ENCODE measurements at places on chromosomes 16 and 17. TPM values are rescaled to one million over a fixed set of nuclear protein-coding genes. Genes with fewer than 3 reads are reported as not detected.
A peak's percentile ranks its signal among the peaks of the same experiment; 100 is the strongest.

DNA sequence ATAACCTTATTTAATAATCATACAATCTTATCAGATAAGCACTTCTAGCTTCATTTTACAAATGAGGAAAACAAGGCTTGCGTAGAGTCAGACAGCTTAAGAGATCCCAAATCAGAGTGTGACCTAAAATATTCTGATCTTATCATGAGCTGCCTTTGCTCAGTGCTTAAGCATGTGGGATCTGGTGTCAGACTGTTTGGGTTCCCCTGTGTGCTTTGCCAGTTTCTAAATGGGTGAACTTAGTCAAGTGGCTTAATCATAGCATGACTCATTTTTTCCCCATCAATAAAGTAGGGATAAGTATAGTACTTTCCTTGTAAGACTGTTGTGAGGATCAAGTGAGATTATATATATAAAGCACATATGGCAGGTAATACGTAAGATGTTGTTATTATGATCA, 612.6 kb upstream of the C16orf82 start:
- no peaks in the 10 kb centered on the region for H3K27me3 ChIP-seq
- H3K27ac ChIP-seq: no peak overlapping the region
- H3K36me3 ChIP-seq: no peaks in the 10 kb centered on the region

DNA sequence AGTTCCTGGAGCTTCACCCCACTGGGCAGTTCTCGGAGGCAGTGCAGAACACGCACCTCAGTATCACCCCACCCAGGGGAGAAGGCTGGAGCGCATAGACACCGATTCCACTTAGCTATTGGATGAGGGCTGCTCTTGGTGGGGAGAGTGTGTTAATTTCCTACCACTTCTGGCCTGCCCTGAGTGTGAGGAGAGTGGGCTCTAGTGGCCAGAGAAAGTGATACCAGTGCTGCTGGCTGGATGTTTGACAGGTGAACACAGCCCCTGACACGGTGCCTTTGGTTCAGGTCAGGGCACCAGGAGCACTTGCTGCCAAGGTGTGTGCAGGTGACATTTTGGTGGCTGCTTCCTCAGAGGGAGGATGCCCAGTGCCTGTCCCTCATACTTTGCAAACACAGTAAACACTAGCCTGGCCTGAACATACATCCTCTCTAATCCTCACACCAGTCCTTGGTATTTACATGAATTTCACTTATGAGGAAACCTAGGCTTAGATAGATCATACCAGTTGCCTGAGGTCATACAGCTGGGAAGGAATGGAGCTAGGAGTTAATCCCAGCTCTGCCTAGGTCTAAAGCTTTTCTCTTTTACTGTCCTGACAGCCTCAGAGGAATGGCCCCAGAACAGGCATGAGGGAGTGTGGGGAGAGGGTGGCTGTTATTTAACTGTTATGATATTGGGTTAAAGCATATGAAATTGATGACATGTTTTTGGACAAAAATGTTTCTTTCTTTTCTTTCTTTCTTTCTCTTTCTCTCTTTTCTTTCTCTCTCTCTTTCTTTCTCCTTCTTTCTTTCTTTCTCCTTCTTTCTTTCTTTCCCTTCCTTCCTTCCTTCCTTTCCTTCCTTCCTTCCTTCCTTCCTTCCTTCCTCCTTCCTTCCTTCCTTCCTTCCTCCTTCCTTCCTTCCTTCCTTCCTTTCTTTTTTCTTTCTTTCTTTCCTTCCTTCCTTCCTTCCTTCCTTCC, 21.0 kb upstream of the ITGAX start:
- no peak overlapping the region for H3K4me3 ChIP-seq
- no peaks in the 10 kb centered on the region for H3K27me3 ChIP-seq
- H3K27ac ChIP-seq: no peak overlapping the region
- H3K4me1 ChIP-seq: no peaks in the 10 kb centered on the region
- no peaks in the 10 kb centered on the region for H3K36me3 ChIP-seq

- no peaks in the 10 kb centered on the region for H3K4me1 ChIP-seq
Observed at GRCh38 chr17:79650861-79651260, 40.0 kb upstream of the RBFOX3 start.

DNA sequence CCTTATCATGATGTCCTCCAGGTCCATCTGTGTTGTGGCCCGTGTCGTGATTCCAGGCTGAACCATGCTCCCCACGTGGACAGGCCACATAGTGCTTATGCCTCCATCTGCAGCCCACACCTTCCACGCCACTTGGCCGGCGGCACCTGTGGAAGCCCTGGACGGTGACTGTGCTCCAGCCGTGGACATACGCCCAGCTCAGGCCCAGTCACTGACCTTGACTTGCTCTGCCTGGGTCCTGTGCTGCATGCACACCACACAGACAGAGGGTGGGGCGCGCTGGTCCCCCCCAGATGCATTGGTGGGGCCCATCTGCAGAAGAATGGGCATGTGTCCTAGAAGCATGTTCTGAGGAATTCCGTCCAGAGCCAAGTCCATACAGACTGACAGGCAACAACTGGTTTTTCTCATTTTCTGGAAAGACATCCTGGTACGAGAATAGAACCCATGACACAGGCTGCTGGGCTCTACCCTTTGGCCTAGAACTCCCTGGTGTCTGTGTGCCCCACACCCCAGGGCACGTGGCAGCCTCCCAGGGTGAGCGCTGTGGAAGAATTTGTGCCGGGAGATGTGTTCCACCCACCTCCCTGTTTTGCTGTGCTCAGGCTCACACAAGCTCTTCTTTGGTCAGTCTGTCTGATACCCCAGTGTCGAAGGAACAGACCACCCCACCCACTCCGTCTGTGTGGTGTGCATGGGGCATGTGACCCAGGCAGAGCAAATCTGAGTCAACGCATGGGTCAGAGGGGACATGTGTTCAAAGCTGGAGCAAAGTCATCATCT, 39.5 kb downstream of the GPT2 start:
- no peak overlapping the region for H3K4me3 ChIP-seq
- no peaks in the 10 kb centered on the region for H3K27me3 ChIP-seq
- DNase-seq: no peak
- H3K4me1 ChIP-seq: peaks cover 4% of the 10 kb centered on the region
- H3K36me3 ChIP-seq: no peaks in the 10 kb centered on the region
- H3K27ac ChIP-seq: no peak overlapping the region

GRCh38 chr16:85784813-85785212, 14.5 kb downstream of the EMC8 start:
- H3K27ac ChIP-seq: no peak overlapping the region
- H3K4me1 ChIP-seq: peaks cover 10% of the 10 kb centered on the region
- DNase-seq: no peak
- H3K27me3 ChIP-seq: no peaks in the 10 kb centered on the region
- peaks cover 30% of the 10 kb centered on the region for H3K36me3 ChIP-seq

Gene KRTAP9-2
- not detected for total RNA-seq

- no peaks in the 10 kb centered on the region for H3K27me3 ChIP-seq
- peaks cover 52% of the 10 kb centered on the region for H3K4me1 ChIP-seq
Observed at GRCh38 chr16:89358030-89359005, 132.0 kb downstream of the ANKRD11 start.

DNA sequence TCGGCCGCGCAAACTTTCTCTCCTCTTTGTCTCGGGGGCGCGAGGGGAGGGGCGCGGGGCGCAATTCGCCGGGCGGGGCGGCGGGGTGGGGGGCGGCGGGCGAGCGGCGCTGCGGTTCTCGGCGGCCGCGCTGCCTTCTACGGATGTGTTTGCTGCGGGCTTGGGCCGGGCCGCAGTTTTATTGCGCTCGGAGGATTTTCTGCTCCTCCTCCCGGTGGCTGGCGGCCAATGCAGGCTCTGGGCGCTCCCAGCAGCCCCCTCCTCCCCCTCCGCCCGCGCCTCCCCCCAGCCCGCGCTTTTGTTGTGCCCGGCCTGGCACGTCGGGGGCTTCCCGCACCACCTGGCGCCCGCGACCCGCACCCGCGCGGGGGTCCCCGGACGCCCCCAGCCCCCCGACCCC, at the start of gene TIMP2:
TIMP2 (minus strand) TSS at position 154 of the 400 bp plus-strand sequence. CDS start 299 bp downstream, outside the sequence.
- no peaks in the 10 kb centered on the region for H3K27me3 ChIP-seq
- H3K36me3 ChIP-seq: no peaks in the 10 kb centered on the region
- peak within 1 kb of the TSS; percentile 94 for H3K27ac ChIP-seq
- peaks cover 35% of the 10 kb centered on the region for H3K4me1 ChIP-seq
- H3K4me3 ChIP-seq: peak within 1 kb of the TSS; percentile 6
